ENCODE measurements at places on chromosomes 1 and 21. TPM values are rescaled to one million over a fixed set of nuclear protein-coding genes. Genes with fewer than 3 reads are reported as not detected.

Gene CFHR5
- total RNA-seq: not detected

Gene PLCH2
- total RNA-seq: 0.05 TPM

Gene PCSK9
- total RNA-seq: 17.5 TPM

Gene CR1
- under 0.01 TPM for total RNA-seq

Gene CHD5
- total RNA-seq: not detected

Gene BMP8A
- 0.10 TPM for total RNA-seq

Gene CLCC1
- total RNA-seq: 45.7 TPM

Gene CYP4A22
- not detected for total RNA-seq

Gene NTNG1
- 32.8 TPM for total RNA-seq

Gene F13B
- not detected for total RNA-seq

Gene HEYL
- not detected for total RNA-seq

Gene MNDA
- not detected for total RNA-seq

Gene HSF2BP
- 2.6 TPM for total RNA-seq

Gene KCNJ6
- 0.05 TPM for total RNA-seq

Gene PRAMEF6
- total RNA-seq: not detected

Gene C1orf226
- 2.6 TPM for total RNA-seq

Gene LCE2C
- not detected for total RNA-seq

Gene LHX8
- total RNA-seq: not detected

Gene TDRD10
- total RNA-seq: 0.10 TPM

Gene ATAD3C
- under 0.01 TPM for total RNA-seq

Gene GSTM5
- total RNA-seq: not detected

Gene CFHR3
- not detected for total RNA-seq

Gene MEX3A
- total RNA-seq: 7.1 TPM

Gene ZNF695
- total RNA-seq: 1.5 TPM

Gene WNT3A
- not detected for total RNA-seq

Gene NCDN
- 10.9 TPM for total RNA-seq

Gene EVA1B
- 56.6 TPM for total RNA-seq

Gene PTPRF
- 259 TPM for total RNA-seq

Gene EDARADD
- 0.05 TPM for total RNA-seq

Gene FTCD
- 0.30 TPM for total RNA-seq

Gene HLCS
- 42.6 TPM for total RNA-seq

Gene UTS2
- not detected for total RNA-seq

Gene GJC2
- total RNA-seq: 0.69 TPM

Gene EXTL2
- total RNA-seq: 8.0 TPM

Gene CRYAA
- not detected for total RNA-seq

Gene TCHH
- total RNA-seq: not detected
